Tongue (tissue), 3 donors: ENCODE measurements at places on chromosomes 4 and X. TPM values are rescaled to one million over a fixed set of nuclear protein-coding genes. Genes with fewer than 3 reads are reported as not detected.

The CCNA2 gene
- total RNA-seq, result 26.6 TPM

DNA sequence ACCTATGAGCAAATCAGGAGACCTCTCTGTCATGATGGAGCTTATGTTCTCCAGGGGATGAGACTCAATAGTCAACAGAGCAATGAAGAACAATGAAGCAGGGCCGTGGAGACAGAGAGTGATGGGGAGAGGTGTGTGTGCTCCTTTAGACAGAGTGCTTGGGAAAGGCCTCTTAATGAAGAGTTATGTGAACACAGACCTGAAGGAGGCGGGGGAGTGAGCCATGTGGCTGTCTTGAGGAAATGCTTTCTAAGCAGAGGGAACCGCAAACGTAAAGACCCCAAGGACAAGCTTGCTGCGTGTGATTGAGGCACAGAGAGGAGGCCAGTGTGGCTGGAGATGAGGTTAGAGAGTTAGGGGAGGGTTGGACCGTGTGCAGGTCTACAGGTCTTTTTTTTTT lies 53.1 kb downstream of the CHRNA9 start:
- no peak for DNase-seq

DNA sequence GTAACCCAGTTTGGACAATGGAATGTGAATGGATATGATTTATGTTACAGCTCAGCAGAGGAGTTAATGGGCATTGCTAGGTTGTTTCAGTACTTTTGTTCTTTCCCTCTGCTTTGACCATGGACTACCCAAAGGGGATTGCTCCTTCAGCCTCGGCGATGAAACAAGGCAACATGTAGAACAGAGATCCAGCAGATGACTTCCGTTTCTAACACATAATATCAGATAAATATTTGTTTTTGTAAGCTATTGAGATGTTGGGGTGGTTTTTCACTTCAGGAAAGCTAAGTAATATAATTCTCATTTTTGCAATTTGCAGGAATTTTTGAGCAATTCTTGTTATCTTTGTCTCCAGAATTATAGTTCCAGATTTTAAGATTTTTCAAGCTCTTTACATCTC lies 934.6 kb upstream of the GRID2 start:
- DNase-seq, result no peak

- no peak for DNase-seq
Measured at GRCh38 chrX:56382278-56382677, 150.1 kb downstream of the KLF8 start.

GRCh38 chr4:52366621-52367020 lies 292.5 kb downstream of the USP46 start:
- DNase-seq, result peak; percentile 56

- no peak for DNase-seq
Measured at GRCh38 chr4:169260217-169260866, 10.4 kb downstream of the SH3RF1 start.

GRCh38 chrX:136768469-136769084 lies 12.2 kb downstream of the ARHGEF6 start:
- peak; percentile 38 for DNase-seq
